Activated T-helper 2 cell treated with anti-CD3 and anti-CD28 coated beads, Interferon-gamma antibody, Interleukin-2, Interleukin-4, amounts not matched to agents 10 μg/mL and 5 μg/mL and 100 μg/mL, durations not matched to agents 14 hours and 24 hours and 36 hours (primary cell): ENCODE measurements at places on chromosomes 5 and 9. TPM values are rescaled to one million over a fixed set of nuclear protein-coding genes. Genes with fewer than 3 reads are reported as not detected.

DNA sequence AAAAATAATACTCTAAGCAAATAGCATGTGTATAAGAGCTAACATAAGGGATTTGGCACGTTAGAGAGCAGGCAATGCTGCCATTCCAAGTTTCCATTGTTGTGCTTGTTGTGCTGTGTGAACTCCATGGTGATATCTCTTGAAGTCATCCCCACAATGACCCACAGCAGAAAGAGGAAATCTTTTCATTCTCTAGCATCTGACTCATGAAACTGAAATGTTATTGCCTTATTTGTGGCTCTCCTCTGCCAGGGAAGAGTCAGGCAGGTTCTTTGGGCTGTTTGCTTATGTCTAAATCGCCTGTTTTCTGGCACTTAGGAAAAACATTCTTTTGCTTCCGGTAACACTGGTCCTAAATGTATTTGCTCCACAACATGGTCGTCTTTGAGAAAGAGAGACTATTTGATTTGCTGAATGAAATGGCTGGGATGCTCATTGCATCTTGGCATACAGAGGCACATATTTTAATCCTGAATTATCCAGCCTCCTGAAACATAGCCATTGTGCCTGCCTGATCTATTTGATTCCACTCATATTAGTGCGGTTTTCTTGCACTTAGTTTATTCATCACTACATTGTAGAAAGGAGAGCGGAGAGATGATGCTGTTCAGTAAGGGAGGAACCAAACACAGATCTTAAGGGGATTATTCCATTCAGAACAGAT is 188.8 kb downstream of the CSNK1G3 start:
- no peak for DNase-seq
- H3K4me1 ChIP-seq: no peaks in the 10 kb centered on the region
- H3K4me3 ChIP-seq: no peak overlapping the region
- no peaks in the 10 kb centered on the region for H3K36me3 ChIP-seq
- H3K27ac ChIP-seq: no peak overlapping the region

- H3K27ac ChIP-seq: no peak overlapping the region
- H3K4me3 ChIP-seq: peak overlapping the region; percentile 11
- H3K4me1 ChIP-seq: peaks cover 26% of the 10 kb centered on the region
- no peaks in the 10 kb centered on the region for H3K36me3 ChIP-seq
- peaks cover 68% of the 10 kb centered on the region for H3K27me3 ChIP-seq
Measured at GRCh38 chr9:126515873-126516505, 97.7 kb upstream of the LMX1B start.

DNA sequence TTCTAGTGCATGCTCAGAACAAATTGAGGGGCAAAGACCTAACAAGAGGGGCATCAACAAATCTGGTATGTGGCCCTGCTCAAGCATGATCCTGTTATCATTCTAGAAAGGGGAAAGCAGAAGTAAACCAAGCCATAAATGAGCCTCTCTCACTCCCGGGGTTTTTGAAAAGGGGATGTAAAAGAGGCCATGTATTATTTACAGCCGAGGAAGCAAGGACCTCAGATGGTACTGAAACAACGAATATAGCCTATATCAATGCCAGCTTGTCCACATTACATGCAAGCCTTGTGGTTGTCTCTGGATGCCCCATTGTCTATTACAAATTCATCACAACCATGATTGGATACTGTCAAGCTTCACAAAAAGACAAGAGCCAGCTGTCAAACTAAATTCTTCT is 211.3 kb downstream of the DCP2 start:
- H3K4me1 ChIP-seq: no peaks in the 10 kb centered on the region
- no peak overlapping the region for H3K4me3 ChIP-seq
- no peak overlapping the region for H3K27ac ChIP-seq
- H3K36me3 ChIP-seq: no peaks in the 10 kb centered on the region
- no peak for DNase-seq

- peaks cover 40% of the 10 kb centered on the region for H3K4me1 ChIP-seq
- peaks cover 39% of the 10 kb centered on the region for H3K36me3 ChIP-seq
- DNase-seq: peak; percentile 48
- peak overlapping the region; percentile 98 for H3K27ac ChIP-seq
Measured at GRCh38 chr9:99820685-99821395, 845 bp upstream of the NR4A3 start.

Gene ATP10B
- not detected in 2 replicates for total RNA-seq

Gene AUH
- total RNA-seq: 58.2 and 62.6 TPM in 2 replicates

Gene PLAC8L1
- total RNA-seq: 0.71 and 0.74 TPM in 2 replicates
